ENCODE measurements at places on chromosomes 4 and X.

DNA sequence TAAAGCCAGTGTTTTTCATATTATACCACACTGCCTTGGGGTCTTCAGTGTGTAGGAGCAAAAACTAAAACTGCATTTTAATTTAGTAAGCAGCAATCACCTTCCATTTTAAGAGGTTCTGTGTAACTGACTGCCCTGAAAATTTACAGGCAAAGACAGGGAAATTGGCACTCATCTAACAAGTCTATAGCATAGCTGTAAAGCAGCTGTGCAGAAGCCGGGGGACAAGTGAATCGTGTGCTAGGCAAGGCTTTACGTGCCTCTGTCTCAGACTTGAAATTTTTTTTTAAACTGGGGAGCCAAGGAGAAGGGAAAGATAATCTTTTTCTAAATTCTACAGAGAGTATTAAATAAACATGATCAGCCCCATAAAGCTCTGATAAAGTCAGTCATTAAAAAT lies 39.7 kb downstream of the TSPAN5 start:
- no peak for DNase-seq

DNA sequence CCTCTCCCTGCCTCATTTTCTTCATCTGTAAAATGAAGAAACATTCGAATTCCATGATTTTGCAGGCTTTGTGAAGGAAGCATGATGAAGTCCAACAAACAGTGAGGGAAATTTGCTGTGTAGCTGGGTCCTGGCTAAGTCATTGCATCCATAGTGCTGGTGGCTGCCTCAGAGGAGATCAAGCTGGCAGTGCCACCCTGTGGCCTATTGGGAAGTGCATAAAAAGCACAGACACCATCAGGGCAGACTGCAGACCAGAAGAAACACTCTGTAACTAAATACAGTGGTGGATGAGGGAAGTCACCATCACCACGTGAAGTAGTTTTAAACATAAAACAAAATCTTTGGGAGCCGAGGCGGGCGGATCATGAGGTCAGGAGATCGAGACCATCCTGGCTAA lies 40.7 kb upstream of the DDX3X start:
- DNase-seq: no peak

GRCh38 chr4:188113156-188113555 lies 3.8 kb upstream of the TRIML2 start:
- DNase-seq: no peak

- DNase-seq: no peak
Measured at GRCh38 chr4:147049946-147050345, 104.3 kb upstream of the TTC29 start.

- no peak for DNase-seq
Measured at GRCh38 chrX:135393051-135393450, 28.7 kb upstream of the SMIM10L2A start.

DNA sequence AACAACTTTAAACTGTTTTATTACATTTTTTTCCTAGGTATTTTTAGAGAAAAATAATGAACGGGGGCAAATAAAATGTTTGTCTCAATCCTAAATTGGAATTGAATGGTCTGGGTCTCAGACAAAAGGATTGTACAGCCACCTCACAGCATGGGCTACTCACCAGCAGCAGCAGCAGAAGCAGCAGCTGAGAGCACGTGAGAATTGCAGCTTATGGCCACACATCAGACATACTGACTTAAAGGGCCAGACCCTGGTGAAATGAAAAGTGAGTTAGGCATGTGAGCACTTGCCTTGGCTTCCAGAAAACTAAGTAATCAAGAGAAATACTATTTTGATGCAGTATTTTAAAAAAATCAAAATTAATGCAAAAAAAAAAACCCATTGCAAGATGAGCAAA lies 56.6 kb downstream of the AASDH start:
- DNase-seq: no peak

DNA sequence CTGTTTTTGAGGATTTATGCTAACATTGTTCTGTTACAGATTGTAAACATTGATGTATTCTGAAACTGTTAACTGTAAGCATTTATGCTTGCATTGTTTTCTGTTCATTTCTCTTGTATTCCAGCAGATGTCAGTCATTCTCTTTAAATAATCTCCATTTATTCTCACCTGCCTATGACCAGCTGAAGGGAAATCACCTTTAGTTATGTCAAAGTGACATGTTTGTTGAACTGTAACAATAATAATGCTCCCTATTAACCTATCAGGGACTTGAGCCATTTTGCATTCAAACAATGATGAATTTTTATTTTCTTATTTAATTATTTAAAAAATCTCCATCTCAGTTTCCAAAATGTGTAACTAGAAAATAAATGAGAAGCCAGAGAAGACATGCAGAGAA lies 58.0 kb downstream of the SPCS3 start:
- no peak for DNase-seq

DNA sequence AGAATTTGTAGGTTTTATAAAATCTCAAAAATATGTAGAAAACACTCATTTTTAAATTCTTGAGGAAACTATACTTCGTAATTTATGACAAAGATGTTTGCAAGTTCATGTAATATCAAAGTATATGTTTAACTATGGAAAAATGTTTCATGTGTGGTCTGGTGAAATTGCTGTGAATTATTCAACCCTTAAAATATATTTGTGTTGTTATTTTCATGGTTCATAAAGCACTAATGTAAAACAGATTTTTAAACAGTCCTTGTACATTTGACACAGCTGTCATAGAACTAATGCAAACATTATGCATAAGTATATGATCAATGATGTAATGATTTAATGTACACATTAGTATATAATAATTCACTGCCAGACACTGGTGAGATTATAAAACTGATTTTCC lies 83.1 kb upstream of the ARSJ start:
- DNase-seq: no peak

- no peak for DNase-seq
Measured at GRCh38 chr4:74830928-74831327, 36.6 kb upstream of the BTC start.

DNA sequence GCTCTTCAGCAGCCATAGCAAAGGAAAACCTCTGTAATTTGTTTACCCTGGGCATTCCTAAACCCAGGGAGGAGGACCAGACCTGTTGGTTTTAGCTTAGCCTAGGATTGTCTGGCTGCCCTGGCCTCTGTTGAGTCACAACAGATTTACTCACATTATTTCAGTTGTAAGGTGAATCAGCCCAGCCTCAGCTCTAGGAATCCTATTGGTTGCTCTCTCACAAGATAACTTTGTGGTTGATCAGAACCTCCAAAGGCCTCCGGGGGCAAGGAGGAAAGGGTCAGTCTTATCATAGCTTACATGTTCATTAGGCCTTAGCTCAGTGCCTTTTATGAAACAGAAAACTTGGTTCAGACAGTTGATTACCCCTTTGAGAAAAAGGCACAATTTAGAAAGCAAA lies 41.0 kb downstream of the PDK3 start:
- no peak for DNase-seq

DNA sequence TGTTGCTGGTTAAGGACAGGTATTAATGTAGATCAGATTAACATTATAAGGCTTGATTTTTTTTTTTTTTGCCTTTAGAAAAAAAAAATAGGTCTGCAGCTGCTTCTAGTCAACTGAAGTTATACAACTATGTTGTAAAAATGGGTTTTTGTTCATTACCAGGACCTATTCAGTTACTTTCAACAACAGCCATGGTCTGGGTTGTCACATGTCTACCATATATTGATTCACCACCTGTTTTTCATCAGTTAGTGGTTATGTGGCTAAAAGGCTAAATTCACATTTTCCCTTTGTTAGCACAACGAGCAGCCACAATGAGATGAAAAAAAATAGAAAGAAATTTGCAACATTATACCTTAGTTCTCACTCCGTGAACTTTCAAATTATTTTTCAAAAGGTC lies 45.5 kb downstream of the GLRB start:
- no peak for DNase-seq

GRCh38 chrX:9566150-9566621 lies 101.3 kb downstream of the TBL1X start:
- no peak for DNase-seq

- no peak for DNase-seq
Measured at GRCh38 chrX:124931958-124932357, 387.7 kb upstream of the TEX13C start.

- DNase-seq: no peak
Measured at GRCh38 chr4:177109769-177110168, 199.9 kb upstream of the NEIL3 start.

GRCh38 chr4:48051078-48051477 lies 34.5 kb downstream of the NIPAL1 start:
- no peak for DNase-seq

DNA sequence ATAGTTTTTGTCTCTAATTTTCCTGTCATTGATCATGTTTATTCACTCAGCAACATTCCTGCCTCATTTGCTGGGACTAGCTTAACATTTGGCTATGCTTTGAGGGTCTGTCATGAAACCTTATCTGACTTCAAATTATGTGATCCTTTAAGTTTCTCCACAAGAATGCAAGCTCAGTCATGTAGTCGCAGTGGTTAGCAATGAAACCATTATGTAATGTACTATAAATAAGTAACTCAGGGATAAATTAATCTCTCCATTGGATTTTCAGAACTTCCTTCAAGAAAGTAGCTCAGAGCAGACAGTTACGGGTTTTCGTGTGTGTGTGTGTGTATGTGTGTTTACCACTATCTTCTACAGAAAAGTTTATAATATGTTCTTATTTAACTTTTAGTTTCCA lies 993.6 kb downstream of the ADGRL3 start:
- no peak for DNase-seq

GRCh38 chr4:186297013-186297645 lies 31.1 kb downstream of the F11 start:
- DNase-seq: no peak

DNA sequence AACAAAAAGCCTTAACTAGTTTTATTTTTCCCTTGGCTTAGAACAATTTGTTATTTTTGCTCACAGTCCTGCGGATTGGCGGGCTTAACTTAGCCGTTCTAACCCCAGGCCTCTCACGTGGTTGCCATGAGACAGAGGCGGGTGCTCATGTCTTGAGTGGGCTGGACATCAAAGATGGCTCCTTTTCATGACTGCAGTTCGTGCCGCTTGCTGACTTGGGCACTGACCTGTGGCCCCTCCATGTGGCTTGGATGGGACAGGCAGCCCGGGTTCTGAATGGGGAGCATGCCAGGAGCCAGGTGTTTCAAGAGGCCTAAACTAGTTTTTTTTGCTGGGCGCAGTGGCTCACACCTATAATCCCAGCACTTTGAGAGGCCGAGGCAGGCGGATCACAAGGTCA lies 40.7 kb downstream of the CDS1 start:
- no peak for DNase-seq

- DNase-seq: no peak
Measured at GRCh38 chr4:126168484-126168883, 853.7 kb downstream of the FAT4 start.

DNA sequence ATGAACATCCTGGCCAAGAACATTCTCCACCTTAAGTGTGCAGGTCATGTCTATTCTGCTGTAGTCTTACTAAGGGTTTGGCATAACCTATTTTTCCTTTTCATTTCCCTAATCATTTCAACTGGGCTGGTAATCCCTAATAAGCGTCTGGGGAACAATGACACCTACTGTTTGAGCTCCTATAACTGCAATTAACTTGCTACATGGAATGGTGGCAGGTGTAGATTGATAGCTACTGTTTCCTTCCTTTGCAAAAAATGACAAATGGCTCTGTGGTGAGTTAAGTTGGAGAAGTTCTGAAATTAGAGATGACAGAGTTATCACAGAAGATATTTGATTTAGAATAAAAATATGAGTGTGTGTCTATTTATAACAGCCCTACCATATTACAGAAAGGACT lies 104.5 kb upstream of the NAP1L5 start:
- DNase-seq: no peak

All from stimulated activated CD8-positive, alpha-beta memory T cell treated with anti-CD3 and anti-CD28 coated beads, Interleukin-2, amount 100 ng/mL, for 1 hour (primary cell).